Stimulated activated CD8-positive, alpha-beta memory T cell treated with anti-CD3 and anti-CD28 coated beads, Interleukin-4, amount 100 ng/mL, for 48 hours (primary cell): ENCODE measurements at places on chromosomes 5 and 9.
A peak's percentile ranks its signal among the peaks of the same experiment; 100 is the strongest.

GRCh38 chr5:406041-406440 lies 36.9 kb upstream of the EXOC3 start:
- no peak for DNase-seq

DNA sequence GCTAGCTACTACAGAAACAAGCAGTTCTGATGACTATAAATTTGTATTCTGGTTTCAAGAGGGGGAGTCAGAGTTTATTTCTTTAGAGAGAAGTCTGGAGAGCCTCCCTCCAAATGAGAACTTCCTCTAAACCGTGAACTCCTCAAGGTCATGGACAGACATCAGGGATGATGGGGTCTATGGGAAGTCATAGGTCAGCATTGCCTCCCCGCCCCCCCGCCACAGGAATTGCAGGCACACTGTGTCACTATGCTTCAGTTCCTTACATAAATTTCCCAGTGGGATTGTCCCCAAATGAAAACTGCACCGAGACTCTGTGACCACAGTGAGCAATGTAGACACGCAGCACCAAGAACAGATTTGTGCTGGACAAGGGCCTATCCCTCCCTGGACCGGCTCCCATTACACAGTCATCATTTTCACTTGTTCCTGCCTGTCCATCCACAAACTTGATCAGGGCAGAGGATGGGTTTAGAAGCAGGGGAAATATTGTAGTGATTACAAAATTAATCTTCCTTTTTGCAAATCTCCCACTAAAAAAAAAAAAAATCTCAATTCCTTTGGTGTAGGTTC lies 300.3 kb downstream of the EFNA5 start:
- DNase-seq = no peak

GRCh38 chr5:55634866-55635265 lies 77.3 kb downstream of the SLC38A9 start:
- DNase-seq = no peak

DNA sequence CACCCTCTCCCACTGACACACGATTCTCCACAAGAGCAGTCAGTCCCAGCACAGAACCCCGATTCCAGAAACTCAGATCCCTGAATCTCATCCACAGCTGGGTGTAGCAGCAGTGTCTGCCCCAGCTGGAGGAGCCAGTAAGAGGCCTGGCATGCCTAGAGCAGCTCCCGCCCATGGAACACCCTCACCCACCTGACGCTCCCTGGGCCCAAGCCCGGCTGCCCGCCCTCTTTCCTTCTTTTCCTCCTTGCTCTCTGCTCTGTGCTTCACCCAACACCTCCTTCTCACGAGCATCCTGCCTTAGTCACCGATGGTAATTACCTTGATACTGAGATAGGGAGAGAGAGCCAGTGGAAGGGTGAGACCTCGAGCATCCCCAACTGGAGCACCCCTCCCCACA lies 8.7 kb downstream of the PCDH1 start:
- DNase-seq = no peak

GRCh38 chr9:132390966-132391365 lies 15.7 kb downstream of the TTF1 start:
- no peak for DNase-seq

GRCh38 chr9:21796768-21797167 lies 5.7 kb upstream of the MTAP start:
- no peak for DNase-seq

- DNase-seq = no peak
These were observed 3.2 kb downstream of the CD180 start for GRCh38 chr5:67193439-67193807.

DNA sequence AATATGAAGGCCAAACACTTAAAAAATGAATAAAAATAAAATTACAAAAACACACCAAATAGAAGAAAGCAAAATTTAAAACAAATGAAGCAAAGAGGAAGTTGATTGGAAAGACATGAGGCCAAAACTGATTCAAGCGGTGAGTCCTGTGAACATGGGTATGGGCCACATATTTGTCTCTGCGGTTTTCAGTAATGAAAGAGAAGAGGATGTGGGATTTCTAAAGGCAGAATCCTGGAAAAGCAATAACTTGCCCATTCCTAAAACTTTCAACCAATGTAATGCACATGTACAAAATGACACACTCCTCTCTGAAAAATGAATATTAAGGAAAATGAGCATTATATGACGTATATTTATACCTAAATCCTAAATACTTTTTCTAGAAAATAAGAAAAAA lies 263.7 kb downstream of the SEMA5A start:
- no peak for DNase-seq

DNA sequence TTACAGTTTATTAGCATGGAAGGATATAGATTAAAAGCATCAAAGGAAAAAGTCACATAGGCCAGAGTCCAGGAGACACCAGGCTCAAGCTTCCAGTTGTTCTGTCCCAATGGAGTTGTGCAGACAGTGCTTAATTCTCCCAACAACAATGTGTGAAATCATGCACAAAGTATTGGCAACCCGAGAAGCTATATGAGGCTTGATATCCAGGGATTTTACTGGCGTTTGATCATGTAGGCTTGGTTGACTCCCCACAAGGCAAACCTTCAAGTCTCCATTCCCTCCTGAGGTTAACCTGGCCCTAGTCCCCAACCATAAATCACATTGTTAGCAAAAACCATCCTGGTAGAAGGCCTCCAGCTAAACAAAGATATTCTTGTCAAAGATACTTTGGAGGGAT lies 141.5 kb downstream of the ADAMTS19 start:
- no peak for DNase-seq

GRCh38 chr5:74632947-74633356 lies 7.6 kb downstream of the ENC1 start:
- no peak for DNase-seq

DNA sequence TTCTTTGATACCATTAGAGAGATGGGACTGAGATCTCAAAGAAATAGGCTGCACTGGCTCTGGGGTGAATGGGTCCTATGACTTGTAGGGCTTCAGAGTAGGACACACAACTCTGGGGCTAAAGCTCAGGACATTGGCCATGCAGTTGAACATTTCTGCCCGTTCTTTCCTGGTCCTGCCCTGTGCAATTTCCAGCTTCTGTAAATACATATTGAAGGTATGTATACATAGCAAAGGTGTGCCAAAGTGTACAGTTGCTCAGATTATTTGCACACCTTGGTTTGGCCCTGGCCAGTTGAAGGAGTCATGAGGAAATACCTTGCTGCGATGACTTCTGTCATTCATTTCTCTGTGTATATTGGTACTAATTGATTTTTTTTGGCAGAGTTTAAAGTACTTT lies 52.8 kb upstream of the TAF11L2 start:
- DNase-seq = no peak

GRCh38 chr5:130166839-130167490 lies 262.7 kb downstream of the CHSY3 start:
- no peak for DNase-seq

GRCh38 chr9:90165281-90165680 lies 477.3 kb downstream of the DIRAS2 start:
- DNase-seq = no peak

DNA sequence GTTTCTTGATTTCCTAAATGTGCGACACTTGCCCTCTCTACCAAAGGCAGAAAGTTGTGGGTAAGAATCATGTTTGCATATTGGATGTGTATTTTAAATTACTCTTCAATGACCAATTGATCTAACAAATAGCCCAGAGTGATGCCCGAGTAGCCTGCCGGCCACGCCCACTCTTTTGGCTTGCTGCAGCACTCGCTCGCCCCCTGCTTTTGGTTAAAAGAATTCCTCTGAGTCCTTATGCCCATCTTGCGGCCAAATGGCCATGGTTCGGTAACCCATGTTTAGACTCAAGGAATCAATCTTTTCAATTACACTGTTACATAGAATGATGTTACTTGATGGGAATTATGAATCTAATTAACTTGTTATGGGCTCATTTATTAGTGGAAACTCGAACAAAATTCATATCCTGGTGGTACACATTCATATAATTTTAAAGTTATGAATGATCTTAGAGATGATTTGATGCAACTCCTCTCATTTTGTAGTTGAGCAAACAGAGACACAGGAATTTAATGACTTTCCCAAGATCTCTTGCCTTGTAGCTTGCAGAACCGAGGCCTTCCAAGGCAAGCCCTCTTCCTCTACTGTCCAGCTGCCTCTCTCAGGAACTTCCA lies 36.5 kb downstream of the PPIC start:
- peak; percentile 32 for DNase-seq

DNA sequence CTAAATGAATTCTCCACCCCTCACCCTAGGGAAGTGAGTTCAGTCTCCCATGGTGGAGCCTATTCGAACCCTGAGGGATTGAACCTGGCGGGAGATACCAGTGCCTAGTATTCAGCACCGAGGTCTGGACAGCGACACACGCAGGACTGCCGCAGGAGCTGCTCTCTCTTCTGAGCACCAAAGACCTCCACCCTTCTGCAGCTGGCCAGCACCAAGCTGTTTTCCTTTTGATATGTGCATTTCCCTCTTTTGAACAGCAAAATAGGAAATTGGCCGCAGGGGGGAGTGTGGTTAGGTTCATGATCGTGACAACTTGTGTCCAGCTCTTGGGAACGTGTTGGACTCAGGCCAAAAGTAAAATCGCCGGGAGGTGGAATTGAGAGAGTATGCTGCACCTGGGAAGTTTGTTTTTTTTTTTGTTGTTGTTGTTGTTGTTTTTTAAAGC lies 1.2 kb upstream of the PCSK1 start:
- peak; percentile 70 for DNase-seq

DNA sequence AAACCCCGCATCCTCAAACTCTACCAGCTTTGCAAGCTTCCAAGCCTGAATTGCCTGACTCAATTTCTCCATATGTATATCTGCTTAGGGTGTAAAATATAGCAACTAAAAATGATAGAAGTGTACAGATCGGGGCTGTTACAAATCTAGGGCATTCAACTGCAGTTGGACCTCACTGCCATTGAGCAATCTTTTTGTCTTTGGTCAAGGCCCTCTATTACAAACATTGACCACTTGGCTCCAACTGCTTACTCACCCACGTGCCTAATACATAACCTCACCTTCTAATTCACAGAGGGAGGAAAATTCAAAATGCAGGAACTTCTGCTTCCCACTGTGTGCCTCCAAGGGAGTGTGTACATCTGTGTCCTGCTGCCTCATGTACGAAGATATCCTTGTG lies 10.0 kb downstream of the LRRC70 start:
- DNase-seq = no peak

DNA sequence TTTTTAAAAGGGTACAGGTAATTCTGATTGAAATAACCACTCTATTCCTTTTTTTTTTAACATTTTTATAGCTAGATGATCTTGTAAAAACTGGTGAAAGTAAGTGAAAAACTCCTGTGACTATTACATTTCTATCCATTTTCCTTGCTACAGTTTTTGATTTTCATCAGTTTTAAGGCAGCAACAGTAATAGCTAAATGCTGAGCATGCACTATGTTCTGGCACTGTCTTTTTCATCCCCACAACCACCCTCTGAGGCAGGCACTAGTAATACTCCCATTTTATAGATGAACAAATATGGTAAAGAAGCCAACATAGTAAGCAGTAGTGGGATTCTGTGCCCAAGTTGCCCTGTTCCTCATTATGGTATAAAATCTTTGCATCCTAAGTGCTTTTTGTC lies 113.0 kb upstream of the IL7R start:
- DNase-seq = no peak

GRCh38 chr9:69499959-69500358 lies 172.2 kb downstream of the APBA1 start:
- DNase-seq = no peak

DNA sequence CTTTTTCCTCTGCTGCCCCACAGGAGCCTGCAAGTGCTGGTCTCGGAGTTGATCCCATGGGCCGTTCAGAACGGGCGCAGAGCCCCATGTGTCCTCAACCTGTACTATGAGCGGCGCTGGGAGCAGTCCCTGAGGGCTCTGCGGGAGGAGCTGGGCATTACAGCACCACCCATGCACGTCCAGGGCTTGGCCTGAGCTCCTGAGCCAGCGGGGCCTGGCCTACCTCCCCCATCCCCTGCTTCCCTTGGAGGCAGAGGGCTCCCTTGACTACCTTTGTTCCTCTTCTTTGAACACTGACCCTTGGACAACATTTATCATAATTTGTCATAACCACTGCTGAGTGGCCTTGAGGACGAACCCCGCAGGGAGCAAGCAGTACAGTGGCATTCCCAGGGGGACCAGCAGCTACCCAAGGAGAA lies 6.9 kb upstream of the SLC27A4 start:
- no peak for DNase-seq

GRCh38 chr9:99690573-99690972 lies 131.1 kb upstream of the NR4A3 start:
- DNase-seq = no peak

GRCh38 chr9:37700900-37701299 lies 50.1 kb downstream of the FRMPD1 start:
- DNase-seq = no peak

DNA sequence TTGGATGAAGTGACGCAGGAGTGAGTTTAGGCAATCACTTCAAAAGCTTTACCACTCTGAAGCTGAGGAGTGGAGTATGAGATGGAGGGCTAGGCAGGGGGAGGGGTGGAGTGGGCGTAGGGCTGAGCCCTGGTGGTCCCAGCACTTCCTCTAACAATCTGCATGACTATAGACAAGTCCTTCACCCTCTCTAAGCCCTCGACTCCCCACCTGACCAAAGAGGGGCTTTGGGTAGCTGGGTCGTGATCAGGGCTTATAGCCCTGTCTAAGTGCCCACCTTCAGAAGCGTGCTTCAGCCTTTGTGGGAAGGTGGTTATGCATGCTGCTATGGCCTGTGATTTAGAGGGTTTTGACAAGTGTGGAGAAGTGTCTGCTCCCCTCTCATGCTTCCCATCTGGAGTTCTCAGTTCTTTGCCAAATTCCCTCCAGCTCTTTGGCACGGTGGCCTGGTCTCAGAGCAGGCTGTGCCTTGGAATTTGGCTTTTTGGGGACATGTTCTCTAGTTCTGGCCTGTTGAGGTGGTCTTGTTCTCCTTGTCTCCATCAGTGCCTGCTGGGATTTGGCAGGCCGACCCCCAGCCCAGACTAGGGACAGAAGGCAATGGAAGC lies 53.0 kb downstream of the ACTBL2 start:
- no peak for DNase-seq

- DNase-seq = no peak
These were observed 524 bp downstream of the FUBP3 start for GRCh38 chr9:130579738-130580463.

- peak; percentile 48 for DNase-seq
These were observed 1.1 kb downstream of the VLDLR start for GRCh38 chr9:2622461-2623287.

- DNase-seq = peak; percentile 63
These were observed 2.2 kb upstream of the GNPDA1 start for GRCh38 chr5:142014911-142015584.

GRCh38 chr5:67842806-67843205 lies 372.8 kb upstream of the PIK3R1 start:
- no peak for DNase-seq

DNA sequence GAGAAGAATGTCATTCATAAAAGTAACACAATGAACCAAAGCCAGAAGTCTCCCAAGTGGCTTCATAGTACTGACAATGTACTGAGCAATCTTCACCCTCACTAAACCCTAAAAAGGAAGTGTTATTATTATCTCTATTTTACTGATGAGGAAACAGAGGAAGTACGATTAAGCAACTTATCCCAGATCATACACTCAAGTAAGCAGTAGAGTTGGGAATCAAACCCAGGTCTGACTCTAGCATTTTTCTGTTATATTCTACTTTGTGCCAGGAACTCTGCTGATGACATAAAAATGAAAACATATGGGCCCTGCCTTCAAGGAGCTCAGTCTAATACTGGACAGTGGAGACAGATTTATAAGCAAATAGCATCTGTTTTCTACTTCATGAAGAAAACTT lies 109.2 kb downstream of the RAPGEF6 start:
- DNase-seq = no peak

GRCh38 chr5:54249210-54250028 lies 61.0 kb downstream of the ARL15 start:
- DNase-seq = peak; percentile 40
